ENCODE measurements at places on chromosomes 2 and 18.
A peak's percentile ranks its signal among the peaks of the same experiment; 100 is the strongest.

DNA sequence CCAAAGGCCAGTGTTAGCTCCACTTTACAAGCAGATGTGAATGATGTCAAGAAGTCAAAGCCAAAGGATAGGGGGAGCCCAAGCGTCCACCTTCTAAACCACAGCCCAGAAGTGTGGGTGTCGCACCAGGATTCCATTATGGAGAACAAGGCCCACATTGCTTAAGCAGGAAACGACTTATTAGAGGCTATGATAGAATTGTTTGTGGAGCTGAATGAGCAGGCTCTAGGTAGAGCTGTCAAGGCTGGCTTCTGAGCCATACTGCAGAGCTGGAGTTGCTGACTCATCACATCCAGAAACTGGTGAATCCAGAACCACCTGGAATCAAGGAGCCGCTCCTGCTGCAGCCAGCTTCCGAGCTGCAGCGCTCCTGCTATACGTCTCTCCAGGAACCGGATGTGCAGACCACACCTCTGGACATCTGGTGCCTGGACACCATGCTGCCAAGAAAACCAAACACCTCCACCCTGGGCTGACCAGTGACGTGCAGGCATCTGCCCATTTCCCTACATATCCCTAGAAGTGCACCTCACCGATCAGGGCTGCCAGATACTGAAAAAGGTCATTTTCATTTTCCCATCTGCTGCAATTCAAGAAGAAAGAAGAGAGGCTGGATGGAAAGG lies 6.2 kb upstream of the TWIST2 start:
- no peak for DNase-seq

DNA sequence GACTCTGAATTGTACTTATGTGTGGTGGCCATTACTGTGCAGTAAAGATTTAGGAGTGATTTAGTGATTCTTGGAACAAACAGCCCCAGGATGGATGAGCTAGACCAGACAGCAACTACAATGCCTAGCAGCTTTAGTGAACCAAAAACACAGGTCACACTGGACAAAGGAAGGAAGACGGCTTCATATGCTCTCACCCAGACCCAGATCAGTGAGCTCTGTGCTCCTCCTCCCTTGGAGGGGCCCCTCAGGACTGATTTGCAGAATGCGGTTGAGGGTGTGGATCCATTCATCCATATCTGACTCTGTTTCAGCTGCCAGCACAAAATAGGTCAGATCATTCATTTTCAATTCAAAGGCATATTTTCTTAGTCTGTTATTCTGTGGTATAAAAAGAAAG lies 159.7 kb upstream of the CCDC195 start:
- DNase-seq: no peak

GRCh38 chr2:124257120-124257519 lies 232.0 kb downstream of the CNTNAP5 start:
- no peak for DNase-seq

- DNase-seq: peak; percentile 29
These were observed 60.4 kb downstream of the KCNJ3 start for GRCh38 chr2:154758871-154759270.

DNA sequence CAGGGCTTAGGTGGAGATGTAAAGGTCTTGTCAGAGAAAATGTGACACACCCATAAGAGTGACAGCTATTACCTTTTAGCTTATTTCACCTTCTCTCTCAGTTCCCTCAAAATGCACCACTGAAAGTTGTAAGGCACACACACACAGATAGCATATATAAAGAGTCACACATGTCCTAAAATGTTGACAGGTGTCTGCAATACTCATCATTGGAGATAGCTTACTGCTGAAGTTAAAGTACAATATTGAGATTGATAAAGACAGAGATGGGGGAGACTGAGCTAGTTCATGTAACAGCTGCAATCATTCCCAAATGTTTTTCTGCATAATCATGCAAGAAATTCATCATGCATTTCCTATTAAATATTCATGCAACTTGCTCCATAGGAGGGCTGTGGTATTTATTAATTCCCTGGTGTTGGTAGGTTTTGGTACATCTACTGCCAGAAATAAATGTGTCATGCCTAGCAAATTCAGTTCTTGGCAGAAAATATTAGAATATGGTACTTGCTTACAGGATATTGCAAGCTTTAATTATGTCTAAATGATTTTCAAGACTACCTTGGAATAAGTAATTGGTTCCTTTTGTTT lies 118.8 kb upstream of the RBMS1 start:
- no peak for DNase-seq

DNA sequence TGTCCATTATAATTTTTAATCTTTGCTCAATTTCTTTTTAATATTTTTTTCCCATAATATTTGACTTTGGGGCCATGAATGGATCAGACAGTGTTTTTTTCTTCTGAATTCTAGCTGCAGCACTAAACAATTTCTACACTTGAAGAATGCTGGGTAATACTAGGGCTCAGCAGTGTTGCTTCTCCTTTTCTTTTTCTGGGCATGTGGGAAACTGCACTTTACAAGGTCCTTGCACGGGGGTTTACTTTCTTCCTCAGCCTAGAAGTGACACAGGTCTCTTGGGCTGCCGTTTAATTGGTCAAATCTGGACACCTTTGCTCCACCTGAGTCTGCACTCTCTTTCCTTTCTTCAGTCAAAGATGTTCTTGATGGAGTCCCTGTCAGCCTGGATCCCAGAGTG lies 135.4 kb upstream of the APCDD1 start:
- no peak for DNase-seq
